CD4-positive, alpha-beta T cell (primary cell): ENCODE measurements at places on chromosomes 3 and 15.
A peak's percentile ranks its signal among the peaks of the same experiment; 100 is the strongest.

GRCh38 chr3:33790091-33790490 is 8.3 kb upstream of the PDCD6IP start:
- no peak for DNase-seq

DNA sequence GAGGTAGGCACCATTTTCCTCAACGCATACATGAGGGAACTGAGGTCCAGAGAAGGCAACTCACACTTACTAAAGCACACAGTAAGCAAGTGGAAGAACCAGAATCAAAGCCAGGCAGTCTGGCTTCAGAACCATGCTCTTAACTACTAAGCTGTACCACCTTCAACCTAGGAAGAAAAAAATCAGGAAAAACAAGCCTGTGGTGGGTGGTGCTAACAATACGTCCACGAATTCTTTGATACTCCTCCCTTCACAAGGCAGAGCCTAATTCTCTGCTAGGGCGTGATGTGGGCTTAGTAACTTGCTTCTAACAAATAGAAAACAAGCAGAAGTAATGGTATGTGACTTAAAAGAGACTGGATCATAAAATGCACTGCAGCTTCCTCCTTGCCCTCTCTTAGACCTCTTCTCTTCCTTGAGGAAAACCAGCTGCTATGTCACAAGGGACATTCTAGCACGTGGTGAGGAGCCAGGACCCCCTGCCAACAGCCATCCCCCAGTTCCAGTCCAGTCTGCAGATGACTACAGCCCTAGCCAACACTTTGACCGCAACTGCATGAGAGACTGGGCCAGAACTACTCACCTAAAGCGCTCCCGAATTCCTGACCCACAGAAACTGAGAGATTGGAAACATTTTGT is 36.9 kb downstream of the HACD2 start:
- DNase-seq = no peak

DNA sequence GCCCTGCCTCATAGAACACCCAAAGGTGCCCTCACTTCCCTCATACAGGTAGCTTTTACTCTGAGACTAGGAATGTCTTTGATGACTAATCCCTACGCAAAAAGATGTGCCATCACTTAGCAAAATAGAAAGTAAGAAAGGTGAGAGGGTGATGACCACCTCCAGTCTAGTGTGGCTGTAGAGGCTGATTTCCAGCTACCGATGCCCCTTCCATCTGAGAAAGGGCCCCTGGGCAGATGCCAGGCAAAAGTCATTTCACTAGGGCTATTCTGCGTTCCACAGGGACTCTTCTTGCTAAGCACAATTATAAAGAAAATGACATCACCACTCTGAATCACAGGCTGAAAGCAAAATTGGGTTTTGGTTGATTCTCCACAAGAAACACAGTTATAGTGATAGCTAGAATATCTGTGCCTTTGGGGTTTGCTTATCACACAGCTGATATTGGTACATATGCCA is 77.4 kb downstream of the RBPMS2 start:
- DNase-seq = no peak

DNA sequence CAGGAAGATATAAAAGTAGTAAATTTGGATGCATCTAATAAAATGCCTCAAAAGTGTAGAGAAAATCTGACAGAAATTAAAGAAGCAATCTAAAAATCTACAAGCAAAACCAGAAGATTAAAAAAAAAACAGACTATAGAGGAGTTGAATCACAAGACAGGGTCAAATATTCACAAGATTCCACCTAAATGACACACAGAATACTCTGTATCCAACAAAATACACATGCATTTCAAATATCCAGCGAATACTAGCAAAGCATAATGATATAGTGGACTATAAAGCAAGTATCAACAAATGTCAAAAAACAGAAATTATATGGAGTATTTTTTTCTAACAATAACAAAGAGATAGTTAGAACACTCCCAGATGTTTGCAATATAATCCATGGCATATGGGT is 20.5 kb upstream of the ACTC1 start:
- DNase-seq = no peak

- peak; percentile 90 for DNase-seq
Measured at GRCh38 chr3:18444595-18445400, 19.7 kb upstream of the SATB1 start.

DNA sequence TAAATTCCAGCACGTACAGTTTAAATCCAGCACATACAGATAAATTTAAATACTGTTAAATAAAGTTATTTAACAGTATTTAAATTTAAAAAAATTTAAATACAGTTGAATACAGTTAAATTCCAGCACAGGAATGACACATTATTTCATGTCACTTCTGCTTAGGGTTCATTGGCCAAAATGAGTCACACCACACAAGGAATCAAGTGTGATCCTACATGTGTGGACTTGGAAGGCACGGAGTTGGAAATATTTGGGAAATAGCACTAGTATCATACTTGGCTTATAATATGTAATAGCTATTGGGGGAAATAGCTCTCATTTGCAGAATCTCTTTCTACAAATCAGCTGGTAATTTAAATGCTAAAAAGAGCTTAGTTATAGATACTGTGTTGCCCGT is 10.6 kb downstream of the RAB7A start:
- DNase-seq = no peak

GRCh38 chr15:77901251-77901881 is 176.1 kb downstream of the TBC1D2B start:
- DNase-seq = no peak

DNA sequence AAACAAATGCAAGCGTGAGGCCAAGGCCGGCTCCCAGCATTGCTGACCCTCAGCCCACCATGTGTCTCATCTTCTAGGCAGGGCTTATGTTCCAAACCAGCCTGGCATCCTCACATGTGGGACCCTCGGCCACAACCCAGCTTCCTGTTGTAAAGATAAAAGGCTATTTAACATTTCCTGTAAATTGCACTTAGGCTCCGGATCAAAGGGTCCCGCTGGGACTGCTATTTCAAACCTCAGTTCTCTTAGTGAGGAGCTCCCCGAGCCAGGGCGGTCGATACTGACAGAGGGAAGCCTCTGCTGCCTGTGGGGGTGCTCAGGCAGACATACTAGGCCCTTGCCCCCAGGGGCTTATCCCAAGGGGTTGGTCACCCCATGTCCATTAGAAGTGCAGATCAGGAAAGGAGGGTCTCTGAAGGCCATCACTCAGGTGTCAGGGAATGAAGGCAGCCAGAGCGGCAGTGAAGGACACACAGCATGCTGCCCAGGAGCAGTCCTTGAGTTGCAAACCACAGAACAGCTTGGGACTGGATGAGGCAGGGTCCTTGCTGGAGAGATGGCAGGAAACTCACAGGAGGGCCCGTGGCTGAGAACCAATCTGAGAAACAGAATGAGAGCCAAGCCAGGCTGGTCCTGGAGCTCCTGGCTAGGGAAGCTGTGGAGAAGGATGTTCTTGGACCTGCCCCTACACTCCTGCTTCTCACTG is 239.9 kb downstream of the TLE3 start:
- DNase-seq = no peak

DNA sequence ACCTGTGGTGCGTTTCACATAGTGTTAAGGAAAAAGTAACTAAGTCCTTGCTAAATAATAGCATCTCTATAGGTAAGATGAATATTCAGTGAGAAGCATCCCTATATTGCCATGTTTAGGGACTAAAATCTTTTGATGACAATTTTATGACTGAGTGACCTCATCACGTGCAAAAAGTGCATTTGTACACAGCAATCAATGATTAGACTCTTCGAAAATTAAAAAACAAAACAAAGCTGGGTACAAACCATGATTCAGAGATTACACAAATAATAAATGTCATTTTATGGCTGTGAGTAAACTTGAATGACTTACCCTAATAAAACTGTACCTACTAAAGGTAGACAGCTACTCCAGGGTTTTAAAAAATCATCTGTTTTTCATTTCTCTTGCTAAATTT is 505.3 kb downstream of the FOXP1 start:
- no peak for DNase-seq

DNA sequence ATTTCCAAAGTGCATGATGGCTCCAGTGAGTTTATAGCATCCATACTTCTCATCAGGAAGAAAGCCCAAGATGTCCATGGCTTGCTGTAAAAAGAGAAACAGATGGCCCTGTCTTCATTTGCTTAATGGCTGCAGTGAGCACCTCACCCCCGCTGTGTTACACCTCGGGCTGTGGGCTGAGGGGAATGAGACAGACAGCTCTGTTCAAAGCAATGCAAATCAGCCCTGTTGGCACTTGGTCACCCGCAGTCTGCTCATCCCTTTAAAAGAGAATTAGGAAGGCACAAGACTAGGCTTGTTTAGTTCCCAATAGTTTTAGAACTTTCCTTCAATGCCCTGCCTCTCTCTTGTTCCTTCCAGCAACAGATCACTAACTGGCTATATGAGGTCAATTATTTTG is 25.2 kb downstream of the MYH15 start:
- no peak for DNase-seq

GRCh38 chr3:138442433-138442832 is 8.0 kb downstream of the ESYT3 start:
- no peak for DNase-seq

GRCh38 chr3:128313935-128314334 is 152.8 kb downstream of the DNAJB8 start:
- no peak for DNase-seq

- no peak for DNase-seq
Measured at GRCh38 chr15:69838994-69839393, 258.7 kb downstream of the TLE3 start.

- DNase-seq = no peak
Measured at GRCh38 chr15:75666823-75667501, 19.2 kb downstream of the SNX33 start.

DNA sequence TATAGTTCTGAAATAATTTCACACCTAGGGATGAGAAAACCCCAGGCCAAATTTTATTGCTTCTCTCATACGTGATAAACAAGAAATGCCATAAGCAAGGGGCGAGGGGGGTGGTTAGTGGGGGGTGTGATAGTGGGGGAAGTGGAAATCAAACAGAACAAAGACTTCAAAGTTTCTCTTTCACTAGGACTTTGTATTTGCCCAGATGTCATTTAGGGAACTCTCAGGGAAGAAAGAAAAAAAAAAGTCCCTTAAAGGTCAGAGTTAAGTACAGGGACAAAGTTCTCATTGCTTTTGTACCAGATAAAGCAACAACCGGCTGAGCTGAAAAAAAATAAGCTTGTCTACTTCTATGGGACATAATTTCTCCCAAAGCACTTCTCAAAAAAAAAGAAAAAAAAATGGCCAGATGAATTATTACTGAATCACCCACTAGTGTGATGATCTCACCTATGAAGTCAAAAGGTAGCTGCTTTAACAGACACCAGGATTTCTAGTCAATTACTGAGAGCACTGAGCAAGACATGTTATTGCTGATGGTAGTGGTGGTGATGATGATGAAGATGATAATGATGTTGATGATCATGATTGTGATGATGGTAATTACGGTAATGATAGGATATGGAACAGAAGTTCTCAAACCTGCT is 56.2 kb downstream of the FHIT start:
- DNase-seq = no peak

DNA sequence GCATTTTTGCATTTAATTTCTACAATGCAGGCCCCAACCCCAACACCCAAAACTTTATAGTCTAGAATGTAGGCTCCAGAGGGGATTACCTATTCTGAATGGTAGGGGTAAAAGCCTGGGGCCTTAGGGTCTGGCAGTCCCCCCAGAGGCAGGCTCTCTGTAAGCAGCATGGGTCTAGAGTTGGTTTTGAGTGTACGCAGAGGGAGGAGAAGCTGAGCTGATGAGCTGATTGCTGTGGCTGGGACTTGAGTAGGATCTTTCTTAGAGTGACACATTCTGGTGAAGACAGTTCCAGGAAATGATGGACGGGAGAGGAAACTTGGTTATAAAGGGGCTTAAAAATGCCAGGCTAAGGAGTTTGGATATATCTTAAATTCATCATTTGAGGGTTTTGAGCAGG is 2.1 kb downstream of the LPP start:
- no peak for DNase-seq

DNA sequence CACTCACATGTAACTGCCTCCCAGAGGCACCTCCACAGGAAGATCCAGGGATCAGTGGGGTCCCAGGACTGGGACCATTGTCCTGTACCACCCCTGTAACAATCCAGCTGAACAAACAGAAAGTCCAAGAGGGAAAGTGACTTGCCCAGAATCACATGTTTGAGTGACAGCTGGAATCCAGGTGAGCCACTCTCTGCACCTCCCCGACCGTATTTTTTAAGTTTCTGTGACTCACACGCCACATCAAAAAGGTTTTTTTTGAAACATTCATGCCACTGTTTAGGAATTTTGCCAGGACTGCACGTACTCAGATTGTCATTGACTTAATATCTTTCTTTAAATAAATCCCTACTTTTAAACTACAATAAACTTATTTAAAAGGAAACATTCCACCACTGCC is 9.8 kb upstream of the SLC6A1 start:
- DNase-seq = no peak

DNA sequence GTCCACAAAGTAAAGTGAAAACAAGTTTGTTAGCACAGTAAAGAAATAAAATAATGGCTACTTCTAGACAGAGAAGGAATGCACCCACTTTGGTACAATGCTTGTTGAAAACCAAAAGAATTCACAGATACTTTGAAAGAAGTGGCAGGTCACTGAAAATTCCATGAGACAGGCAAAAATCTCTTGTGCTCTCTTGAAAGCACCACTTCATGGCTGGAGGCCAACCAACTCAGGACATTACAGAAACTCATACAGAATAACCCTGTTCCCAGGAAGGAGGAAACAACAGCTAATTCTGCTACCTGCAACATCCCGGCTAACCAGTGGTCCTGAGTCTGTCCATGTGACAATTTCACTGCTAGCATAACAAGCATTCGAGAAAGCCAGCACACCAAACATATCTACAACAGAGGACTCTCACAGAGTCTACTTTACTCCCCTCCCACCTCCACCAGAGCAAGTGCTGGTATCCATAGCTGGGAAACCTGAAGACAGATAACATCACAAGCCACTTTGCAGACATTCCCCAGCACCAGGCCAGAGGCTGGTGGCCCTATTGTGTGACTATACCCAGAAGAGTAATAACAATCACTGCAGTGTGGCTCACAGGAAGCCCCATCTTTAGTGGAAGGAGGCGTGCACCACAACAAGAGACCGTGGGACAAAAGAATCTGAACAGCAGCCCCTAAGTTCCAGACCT is 255.3 kb upstream of the SLITRK3 start:
- DNase-seq = no peak

DNA sequence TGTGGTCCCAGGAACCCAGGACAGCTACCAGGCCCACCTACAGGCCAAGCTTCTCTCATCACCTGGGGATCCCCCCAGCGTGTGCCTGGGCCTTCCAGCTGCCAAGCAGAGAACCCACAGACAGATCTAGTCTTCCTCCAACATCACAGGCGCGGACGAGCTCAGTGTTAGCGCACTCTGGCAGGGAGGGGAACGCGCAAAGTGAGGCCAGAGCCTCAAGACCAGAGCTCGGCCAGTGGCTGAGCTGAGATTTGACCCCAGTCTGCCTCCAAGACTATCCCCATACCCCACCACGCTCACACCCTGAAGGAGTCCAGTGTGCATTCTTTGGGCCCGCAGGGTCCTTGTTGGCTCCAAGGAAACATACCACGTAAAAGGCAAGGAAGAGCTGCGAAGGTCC is 5.1 kb downstream of the MFGE8 start:
- DNase-seq = no peak

DNA sequence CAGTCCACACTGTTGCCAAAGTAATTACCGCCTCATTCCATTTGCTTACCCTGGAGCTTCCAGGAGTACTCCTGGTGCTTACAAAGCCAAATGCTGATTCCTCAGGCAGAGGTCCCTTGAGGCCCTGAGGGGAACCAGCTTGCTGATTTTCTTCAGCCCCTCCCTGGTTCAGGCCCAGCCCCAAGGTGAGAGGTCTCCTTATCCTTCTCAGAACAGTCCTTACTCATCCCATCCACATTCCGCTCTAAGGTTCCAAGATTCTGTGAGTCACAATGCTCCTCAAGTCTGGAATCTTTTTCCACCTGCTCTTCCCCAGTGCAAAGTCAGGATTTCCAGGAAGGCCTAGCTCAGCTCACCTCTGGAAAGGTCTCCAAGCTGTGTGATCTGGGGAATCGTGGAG is 1.8 kb upstream of the ATP10A start:
- no peak for DNase-seq
